Activated naive CD4-positive, alpha-beta T cell treated with anti-CD3 and anti-CD28 coated beads, Interleukin-2, amount 50 U/mL, for 16 hours (primary cell): ENCODE measurements at places on chromosomes 16 and 17.

GRCh38 chr16:54266363-54266955, 20.1 kb downstream of the IRX3 start:
- DNase-seq = no peak

- DNase-seq = no peak
Measured at GRCh38 chr17:65756760-65757159, 195.3 kb upstream of the AXIN2 start.

- no peak for DNase-seq
Measured at GRCh38 chr17:39364236-39365025, 37.0 kb downstream of the FBXL20 start.

DNA sequence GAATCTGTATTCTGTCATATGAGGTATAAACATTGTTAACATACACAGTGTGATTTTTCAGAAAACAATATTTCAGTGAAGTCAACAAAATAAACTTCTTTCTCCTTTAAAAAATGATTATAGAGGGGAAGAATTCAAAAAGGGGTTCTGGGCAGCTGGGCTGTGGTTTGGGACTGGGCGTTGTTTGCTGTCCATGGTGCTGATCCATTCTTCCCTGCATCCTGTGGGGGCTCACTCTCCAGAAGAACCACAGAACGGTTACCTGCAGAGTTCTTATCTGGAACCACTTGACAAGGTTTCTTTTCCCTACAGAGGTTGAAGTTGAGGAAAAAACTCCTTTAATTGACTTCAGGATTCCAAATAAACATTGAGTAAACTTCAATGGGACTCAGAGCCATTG, 1091.0 kb downstream of the CDH8 start:
- DNase-seq = no peak

DNA sequence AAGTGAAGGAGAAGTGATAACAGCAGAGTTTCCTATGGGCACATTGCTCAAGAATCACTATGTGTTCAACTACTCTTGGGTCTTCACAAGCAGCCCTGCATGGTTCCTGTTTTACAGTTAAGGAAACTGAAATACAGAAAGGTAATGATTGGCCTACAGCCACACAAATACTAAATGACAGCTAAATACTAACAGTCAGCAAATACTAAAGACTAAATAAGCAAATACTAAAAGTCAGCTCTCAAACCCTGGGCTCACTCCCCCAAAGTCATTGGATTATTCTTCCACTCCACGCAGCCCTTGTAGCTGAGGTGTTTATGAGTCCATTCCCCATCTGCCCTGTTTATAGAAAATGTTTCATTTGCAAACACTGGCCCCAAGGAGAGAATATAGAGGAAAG, 372.7 kb upstream of the CDH11 start:
- DNase-seq = no peak

DNA sequence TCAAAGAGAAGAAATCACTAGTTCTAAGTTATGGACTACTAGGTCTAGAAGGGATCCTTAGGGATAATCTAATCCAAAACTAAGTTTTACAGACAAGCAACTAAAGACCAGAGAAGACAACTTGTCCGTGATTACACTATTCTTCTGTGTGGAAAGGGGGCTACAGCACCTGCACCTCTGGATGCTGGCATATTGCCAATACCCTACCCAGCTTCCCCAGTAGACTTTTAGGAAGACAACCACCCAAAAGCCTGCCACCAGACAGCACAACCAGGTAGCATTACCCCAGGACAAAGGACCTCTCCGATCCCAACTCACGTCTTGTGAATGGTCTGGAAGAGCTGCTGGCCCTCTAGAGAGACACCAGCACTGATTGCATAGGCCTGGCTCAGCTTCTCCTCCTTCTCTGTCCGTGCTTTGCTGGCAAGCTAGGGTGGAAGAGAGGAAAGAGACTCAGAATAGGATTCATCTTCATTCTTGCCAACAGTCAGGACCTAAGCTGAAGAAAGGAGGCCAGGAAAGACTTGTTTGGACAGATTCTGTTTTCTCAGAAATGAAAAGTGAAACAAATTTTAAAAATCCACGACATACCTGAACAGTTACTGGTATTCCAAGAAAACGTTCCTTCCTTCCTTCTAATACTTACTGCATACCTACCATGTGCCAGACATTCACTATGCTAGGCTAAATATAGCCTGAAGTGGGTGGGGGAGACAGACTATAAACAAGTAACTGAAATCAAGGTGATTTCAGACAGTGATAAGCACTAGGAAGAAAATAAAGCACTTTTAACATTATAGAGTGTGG, 25.3 kb upstream of the TMEM101 start:
- DNase-seq = no peak

DNA sequence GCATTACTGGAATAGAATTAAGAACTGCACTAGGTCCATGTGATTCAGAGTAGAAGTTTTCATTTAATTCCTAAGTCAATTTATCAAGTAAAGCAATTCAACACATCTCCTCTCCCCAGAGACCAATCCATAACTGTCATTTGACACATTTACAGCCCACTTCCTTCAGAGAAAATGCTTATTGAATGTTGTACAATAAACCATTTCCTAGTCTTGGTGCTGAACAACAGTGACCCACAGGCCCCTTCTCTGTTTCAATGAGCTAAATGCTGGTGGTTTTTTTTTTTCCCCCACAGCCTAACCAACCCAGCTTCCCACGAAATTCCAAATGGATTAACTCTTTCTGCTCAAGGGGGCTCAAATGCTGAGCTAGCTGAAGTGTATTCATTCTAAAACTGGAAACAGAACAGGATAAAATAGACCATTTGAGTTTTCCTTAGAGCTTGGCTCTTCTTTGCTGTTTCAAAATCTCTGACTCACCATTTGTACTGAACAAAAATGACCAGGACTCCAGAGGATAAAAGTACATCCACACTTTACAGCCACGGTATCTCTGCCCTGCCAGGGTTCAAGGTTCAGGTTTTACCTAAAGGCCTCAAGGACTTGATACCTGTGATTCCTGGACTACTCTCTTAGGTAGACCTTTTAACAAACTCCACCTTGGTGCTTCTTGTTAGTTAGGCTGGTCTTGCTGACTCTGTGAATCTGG, 62.3 kb downstream of the TMEM100 start:
- no peak for DNase-seq

GRCh38 chr17:320809-321385, 31.7 kb downstream of the RPH3AL start:
- DNase-seq = peak; percentile 8

DNA sequence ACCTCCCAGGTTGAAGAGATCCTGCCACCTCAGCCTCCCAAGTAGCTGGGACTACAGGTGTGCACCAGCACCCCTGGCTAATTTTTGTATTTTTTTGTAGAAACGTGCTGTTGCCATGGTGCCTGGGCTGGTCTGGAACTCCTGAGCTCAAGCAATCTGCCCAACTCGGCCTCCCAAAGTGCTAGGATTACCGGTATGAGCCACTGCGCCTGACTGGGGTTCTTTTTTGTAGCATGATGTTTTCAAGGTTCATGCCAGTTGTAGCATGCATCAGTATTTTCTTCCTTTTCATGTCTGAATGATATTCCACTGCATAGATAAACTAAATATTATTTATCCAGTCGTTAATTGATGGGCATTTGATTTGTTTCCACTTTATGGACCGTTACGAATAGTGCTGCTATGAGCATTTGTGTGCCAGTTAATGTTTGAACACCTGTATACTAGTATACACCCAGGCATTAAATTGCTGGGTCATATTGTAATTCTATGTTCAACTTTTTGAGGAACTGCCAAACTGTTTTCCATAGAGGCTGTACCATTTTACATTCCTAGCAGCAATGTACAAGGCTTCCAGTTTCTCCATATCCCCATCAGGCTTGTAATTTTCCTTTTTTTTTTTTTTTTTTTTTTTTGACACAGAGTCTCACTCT, 24.8 kb upstream of the CEP20 start:
- no peak for DNase-seq

GRCh38 chr16:85582229-85582991, 30.7 kb upstream of the GSE1 start:
- no peak for DNase-seq
